Small intestine (tissue), 16 donors: ENCODE measurements at places on chromosomes 12 and 14. TPM values are rescaled to one million over a fixed set of nuclear protein-coding genes. Genes with fewer than 3 reads are reported as not detected.

The PTGER2 gene
- 3.5 TPM for polyA plus RNA-seq

The PLCZ1 gene
- polyA plus RNA-seq: not detected

The CHST11 gene
- 1.1 TPM for polyA plus RNA-seq

The KRT78 gene
- polyA plus RNA-seq: 0.30 TPM

The AMHR2 gene
- 0.04 TPM for polyA plus RNA-seq

The LRRK2 gene
- polyA plus RNA-seq: 1.7 TPM

The GUCY2C gene
- 46.1 TPM for polyA plus RNA-seq

The ASB2 gene
- 3.9 TPM for polyA plus RNA-seq

The ACOT4 gene
- 11.3 TPM for polyA plus RNA-seq

The DCP1B gene
- polyA plus RNA-seq: 4.5 TPM

The TAS2R9 gene
- polyA plus RNA-seq: not detected

The IPO8 gene
- polyA plus RNA-seq: 13.5 TPM

DNA sequence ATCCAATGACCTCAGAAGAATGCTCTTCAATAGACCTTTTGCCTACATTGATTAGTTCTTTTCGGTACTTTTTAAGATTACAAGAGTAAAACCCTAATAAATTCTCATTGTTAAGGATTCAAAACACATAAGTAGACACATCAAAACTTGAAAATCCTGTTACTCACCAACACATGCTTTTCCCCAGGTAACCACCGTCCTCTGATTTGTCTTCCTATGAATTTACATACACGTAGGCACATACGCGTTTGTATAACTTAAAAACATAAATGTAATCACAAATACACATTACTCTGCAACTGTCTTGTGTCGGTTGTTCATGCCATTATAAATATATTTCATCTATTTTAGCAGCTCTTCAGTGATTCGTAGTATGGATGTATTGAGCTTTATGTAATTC lies 910 bp upstream of the WASHC4 start:
- DNase-seq: peak; percentile 22
- no peak overlapping the region for H3K27ac ChIP-seq
- no peaks in the 10 kb centered on the region for H3K4me1 ChIP-seq
- no peak overlapping the region for H3K4me3 ChIP-seq

- peaks cover 25% of the 10 kb centered on the region for H3K36me3 ChIP-seq
- peaks cover 30% of the 10 kb centered on the region for H3K4me1 ChIP-seq
- no peak for DNase-seq
Observed at GRCh38 chr12:122117979-122118378, 39.4 kb downstream of the MLXIP start.

- DNase-seq: no peak
- H3K27me3 ChIP-seq: no peaks in the 10 kb centered on the region
- no peak overlapping the region for H3K4me3 ChIP-seq
Observed at GRCh38 chr12:67452119-67452805, 183.1 kb downstream of the CAND1 start.

GRCh38 chr14:67963960-67964812 lies 144.6 kb downstream of the RAD51B start:
- H3K27ac ChIP-seq: peak overlapping the region; percentile 66
- peak; percentile 72 for DNase-seq
- H3K36me3 ChIP-seq: no peaks in the 10 kb centered on the region
- H3K27me3 ChIP-seq: no peaks in the 10 kb centered on the region
- H3K4me3 ChIP-seq: no peak overlapping the region
- peaks cover 7% of the 10 kb centered on the region for H3K4me1 ChIP-seq

- H3K36me3 ChIP-seq: no peaks in the 10 kb centered on the region
- peaks cover 7% of the 10 kb centered on the region for H3K4me1 ChIP-seq
- H3K27me3 ChIP-seq: no peaks in the 10 kb centered on the region
Observed at GRCh38 chr12:65896743-65897142, 72.5 kb downstream of the HMGA2 start.

GRCh38 chr12:90234472-90234871 lies 525.8 kb upstream of the ATP2B1 start:
- no peaks in the 10 kb centered on the region for H3K27me3 ChIP-seq
- DNase-seq: no peak
- no peak overlapping the region for H3K4me3 ChIP-seq
- no peak overlapping the region for H3K27ac ChIP-seq
- no peaks in the 10 kb centered on the region for H3K36me3 ChIP-seq

DNA sequence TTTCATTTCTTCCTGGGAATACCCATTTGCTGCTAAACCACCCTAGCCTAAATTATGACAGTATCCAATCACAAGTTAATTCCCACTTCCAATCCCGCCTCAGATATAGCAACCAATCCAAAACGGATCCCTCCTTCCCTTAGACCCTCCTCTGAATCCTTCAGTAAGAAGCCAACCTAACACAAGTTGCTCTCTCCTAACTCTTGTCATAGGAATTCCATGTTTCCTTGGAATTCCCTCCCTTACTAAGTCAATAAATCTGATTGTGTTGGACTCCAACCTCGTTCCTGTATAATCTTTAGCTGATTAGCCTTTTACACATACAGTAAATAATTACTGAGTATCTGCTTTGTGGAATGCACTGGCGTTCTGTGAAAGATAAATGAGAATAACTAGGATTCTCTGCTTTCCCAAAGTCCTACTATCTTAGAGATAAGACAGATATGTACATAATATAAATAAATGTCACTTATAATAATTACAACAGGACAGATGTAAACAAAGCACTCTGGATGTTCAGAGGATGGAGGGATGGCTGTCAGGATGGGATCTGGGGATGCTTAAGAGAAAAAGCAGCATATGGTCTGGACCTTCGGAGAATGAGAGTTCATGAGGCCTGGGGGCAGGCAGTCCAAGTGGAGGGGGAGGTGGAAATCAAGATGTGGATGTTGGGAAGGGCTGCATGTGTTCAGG lies 185.8 kb upstream of the SOX5 start:
- H3K4me1 ChIP-seq: peaks cover 8% of the 10 kb centered on the region
- no peak overlapping the region for H3K27ac ChIP-seq
- H3K4me3 ChIP-seq: no peak overlapping the region
- no peaks in the 10 kb centered on the region for H3K36me3 ChIP-seq
- DNase-seq: no peak

DNA sequence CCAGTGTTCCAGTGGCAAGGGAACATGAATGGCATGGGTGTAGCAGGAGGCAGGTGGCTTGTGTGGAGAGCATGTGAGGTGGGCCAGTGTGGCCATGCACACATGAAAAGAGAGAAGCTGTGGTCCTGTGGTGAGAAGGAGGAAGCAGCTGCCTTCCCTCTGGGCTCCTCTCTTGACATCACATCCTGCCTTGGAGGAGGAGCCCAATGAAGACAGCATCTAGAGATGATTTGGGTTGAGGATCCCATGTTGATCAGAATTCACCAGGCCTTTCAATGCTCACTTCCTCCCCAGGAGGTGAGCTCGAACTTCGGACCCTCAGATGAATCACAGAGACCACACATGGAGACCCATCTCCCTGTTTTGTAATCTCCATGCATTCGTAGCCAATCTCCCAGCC lies 82.6 kb downstream of the LRRC74A start:
- H3K27me3 ChIP-seq: no peaks in the 10 kb centered on the region
- H3K27ac ChIP-seq: no peak overlapping the region
- H3K4me3 ChIP-seq: no peak overlapping the region
- peak; percentile 29 for DNase-seq

GRCh38 chr12:56425193-56425592 lies 24.0 kb downstream of the TIMELESS start:
- no peaks in the 10 kb centered on the region for H3K36me3 ChIP-seq
- no peak for DNase-seq
- no peak overlapping the region for H3K27ac ChIP-seq
- no peak overlapping the region for H3K4me3 ChIP-seq
- no peaks in the 10 kb centered on the region for H3K4me1 ChIP-seq

- H3K4me3 ChIP-seq: no peak overlapping the region
- H3K27me3 ChIP-seq: no peaks in the 10 kb centered on the region
Observed at GRCh38 chr14:101889898-101890297, 74.5 kb upstream of the DYNC1H1 start.

DNA sequence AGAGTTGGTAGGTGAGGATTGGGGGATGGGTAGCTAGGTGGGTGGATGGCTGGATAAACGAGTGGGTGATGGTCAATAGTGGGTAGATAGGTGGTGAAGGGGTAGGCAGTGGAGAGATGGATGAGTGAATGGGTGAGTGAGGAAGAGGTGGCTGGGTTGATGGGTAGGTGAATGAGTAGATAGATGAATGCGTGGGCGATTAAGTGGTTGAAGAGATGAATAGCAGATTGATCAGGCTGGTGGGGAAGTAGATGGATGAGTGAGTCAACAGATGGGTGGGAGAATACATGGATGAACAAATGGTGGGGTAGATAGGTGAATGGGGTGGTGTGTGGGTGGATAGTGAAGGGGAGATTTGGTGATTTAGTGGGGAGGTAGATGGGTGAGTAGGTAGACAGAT lies 51.1 kb downstream of the SYNE3 start:
- no peaks in the 10 kb centered on the region for H3K36me3 ChIP-seq
- peaks cover 4% of the 10 kb centered on the region for H3K4me1 ChIP-seq
- no peak overlapping the region for H3K27ac ChIP-seq
- no peaks in the 10 kb centered on the region for H3K27me3 ChIP-seq
- no peak for DNase-seq
- H3K4me3 ChIP-seq: no peak overlapping the region

- H3K36me3 ChIP-seq: no peaks in the 10 kb centered on the region
- no peaks in the 10 kb centered on the region for H3K27me3 ChIP-seq
- H3K4me1 ChIP-seq: no peaks in the 10 kb centered on the region
- H3K27ac ChIP-seq: no peak overlapping the region
Observed at GRCh38 chr12:1886396-1887008, 31.9 kb downstream of the CACNA2D4 start.

DNA sequence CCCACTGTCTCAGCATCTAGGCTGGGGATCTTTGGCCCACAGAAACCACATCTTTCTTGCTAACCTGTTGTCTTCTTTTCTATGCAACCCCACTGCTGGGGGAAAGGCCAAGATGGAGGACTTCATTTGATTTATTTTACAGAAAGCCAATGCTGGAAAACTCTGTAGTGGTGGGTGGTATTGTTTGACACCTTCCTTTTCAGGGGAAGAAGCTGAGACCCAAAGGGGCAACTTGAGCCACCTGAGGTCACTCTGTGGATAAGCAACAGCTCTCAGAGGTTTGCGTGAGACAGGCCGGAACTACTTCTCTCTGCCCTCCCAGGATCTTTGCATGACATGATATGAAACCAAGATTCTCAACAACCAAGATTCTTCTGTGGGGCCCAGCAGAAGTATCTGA lies 645.2 kb downstream of the VRK1 start:
- H3K27me3 ChIP-seq: no peaks in the 10 kb centered on the region
- H3K4me1 ChIP-seq: no peaks in the 10 kb centered on the region
- H3K27ac ChIP-seq: no peak overlapping the region
- H3K36me3 ChIP-seq: no peaks in the 10 kb centered on the region

DNA sequence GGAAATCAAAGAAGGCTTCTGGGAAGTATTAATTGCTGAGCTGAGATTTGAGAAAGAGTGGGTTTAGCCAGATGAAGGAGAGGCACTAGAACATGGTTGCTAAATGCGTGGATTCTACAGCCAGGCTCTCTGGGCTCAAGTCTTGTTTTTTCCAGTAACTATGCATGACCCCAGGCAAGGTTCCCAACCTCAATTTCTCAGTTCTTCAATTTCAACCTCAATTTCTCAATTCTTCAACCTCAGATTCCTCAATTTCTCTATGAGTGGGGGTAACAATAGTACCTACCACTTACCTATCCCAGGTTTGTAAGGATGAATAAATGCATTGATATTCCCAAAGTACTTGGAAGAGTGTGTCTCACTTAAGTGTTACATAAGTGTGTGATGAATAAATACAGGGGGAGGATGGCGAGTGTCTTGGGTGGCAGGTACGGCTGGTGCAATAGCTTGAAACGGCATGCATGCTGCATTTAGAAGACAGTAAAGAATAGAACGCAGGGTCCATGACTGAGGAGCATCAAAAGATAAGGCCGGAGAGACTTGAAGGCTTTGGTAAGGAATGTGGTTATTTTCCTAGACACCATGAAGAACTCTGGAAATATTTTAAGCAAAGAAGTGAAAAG lies 149.1 kb upstream of the ATP2B1 start:
- H3K27me3 ChIP-seq: no peaks in the 10 kb centered on the region
- H3K36me3 ChIP-seq: no peaks in the 10 kb centered on the region
- H3K4me3 ChIP-seq: no peak overlapping the region
- H3K4me1 ChIP-seq: no peaks in the 10 kb centered on the region
- DNase-seq: no peak
- H3K27ac ChIP-seq: no peak overlapping the region
